A549 treated with Mapracorat at 1 μM for 4 hours (cell line): ENCODE measurements at places on chromosomes 2 and 18. TPM values are rescaled to one million over a fixed set of nuclear protein-coding genes. Genes with fewer than 3 reads are reported as not detected.

ONECUT2 gene
- total RNA-seq, result 0.20 to 0.75 TPM (median 0.33 TPM) in 5 replicates

ABCG8 gene
- total RNA-seq, result not detected in 5 replicates

TRIM43 gene
- total RNA-seq, result not detected in 5 replicates

ITPRIPL1 gene
- not detected in 5 replicates for total RNA-seq

LRRC30 gene
- not detected in 5 replicates for total RNA-seq
